ENCODE measurements at places on chromosomes 1 and 21.
A peak's percentile ranks its signal among the peaks of the same experiment; 100 is the strongest.

GRCh38 chr1:191608367-191608766 is 549.9 kb upstream of the RGS18 start:
- DNase-seq, result no peak

DNA sequence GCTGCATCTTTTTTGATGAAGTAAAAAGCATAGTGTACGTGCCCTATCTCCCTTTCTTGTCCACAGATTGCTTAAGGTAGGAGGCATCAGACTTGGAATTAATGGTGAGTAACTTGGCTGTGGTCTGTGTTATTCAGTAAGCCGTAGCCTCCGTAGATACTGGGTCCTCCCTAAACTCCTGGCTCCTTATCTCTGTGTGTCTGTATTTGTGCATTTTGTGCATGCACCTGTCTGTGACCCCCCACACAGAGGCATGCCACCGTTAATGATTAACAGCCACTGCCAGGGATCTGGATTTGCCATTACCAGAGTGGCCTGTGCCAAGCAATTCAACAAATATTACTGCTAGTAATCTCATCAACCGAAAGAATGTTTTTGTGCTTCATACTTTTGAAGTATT is 31.9 kb downstream of the MAP3K21 start:
- no peak for DNase-seq

GRCh38 chr1:171128463-171128862 is 37.8 kb downstream of the FMO3 start:
- DNase-seq, result no peak

DNA sequence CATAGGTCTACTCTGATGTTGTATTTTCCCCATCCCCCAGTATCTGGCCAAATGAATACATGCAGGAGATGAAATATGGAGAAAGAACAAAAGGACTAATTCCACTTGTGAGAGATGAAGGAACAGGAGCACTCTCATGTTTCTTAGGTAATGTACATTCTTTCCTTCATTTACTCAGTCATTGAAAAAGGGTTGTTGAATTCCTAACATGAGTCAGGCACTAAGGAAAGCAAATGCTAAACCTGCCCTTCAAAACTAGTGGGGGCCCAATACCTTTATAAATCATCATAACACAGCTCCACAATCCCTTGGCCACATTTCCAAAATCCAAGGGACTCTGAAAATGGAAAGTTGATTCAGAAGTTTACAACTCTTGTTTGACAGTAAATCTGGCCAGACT is 94.3 kb downstream of the DIRAS3 start:
- DNase-seq, result no peak

- DNase-seq, result peak; percentile 38
Observed at GRCh38 chr21:45266518-45267389, 20.9 kb downstream of the POFUT2 start.

Data from activated T-cell treated with anti-CD3 and anti-CD28 coated beads, Interleukin-2, amount 50 U/mL, for 72 hours (primary cell).